ENCODE measurements at places on chromosomes 11 and 22.
A peak's percentile ranks its signal among the peaks of the same experiment; 100 is the strongest.

DNA sequence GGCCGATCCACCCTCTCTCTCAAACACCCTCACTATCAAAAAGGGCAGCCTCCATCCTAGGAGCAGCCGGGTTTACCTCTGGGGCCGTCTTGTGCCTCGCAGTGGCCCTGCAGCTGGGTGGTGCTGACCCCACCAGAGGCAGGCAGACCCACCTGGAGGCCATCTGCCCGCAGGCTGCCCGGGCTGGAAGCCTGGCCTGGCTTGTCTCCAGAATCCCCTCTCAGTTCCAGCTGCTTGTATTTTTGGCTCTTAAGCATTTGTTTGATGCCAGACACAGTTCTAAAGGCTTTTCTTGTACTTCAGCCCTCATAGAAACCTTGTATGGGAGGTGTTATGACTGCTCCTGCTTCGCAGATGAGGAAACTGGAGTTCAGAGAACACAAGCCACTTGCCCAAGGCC lies 4.2 kb upstream of the NFAM1 start:
- DNase-seq, result no peak

DNA sequence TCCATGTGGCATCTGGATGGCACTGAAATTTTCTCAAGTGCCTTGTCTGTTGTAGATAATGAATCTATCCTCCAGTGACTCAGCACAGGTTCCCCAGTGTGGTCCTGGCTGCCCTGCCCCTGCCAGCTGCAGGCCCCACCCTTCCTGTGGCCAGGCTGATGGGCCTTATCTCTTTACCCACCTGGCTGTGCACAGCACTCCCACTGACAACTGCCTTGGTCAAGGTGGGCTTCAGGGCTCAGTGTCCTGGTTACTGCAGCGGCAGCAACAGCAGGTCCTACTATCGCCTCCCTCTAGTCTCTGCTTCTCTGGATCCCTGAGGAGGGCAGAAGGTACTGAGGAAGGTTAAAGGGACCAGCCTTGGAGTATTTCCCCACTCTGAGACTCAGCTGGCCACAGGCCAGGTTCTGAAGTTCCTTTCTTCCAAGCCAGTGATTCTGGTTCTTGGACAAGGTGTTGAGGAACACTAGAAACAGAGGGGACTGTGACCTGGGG lies 3.1 kb downstream of the HMBS start:
- DNase-seq, result no peak

- DNase-seq, result no peak
Measured at GRCh38 chr11:114195151-114195550, 101.0 kb upstream of the NNMT start.

- no peak for DNase-seq
Measured at GRCh38 chr22:47849576-47849975, 1087.1 kb downstream of the TBC1D22A start.

GRCh38 chr11:16596231-16596630 lies 142.2 kb upstream of the C11orf58 start:
- no peak for DNase-seq

DNA sequence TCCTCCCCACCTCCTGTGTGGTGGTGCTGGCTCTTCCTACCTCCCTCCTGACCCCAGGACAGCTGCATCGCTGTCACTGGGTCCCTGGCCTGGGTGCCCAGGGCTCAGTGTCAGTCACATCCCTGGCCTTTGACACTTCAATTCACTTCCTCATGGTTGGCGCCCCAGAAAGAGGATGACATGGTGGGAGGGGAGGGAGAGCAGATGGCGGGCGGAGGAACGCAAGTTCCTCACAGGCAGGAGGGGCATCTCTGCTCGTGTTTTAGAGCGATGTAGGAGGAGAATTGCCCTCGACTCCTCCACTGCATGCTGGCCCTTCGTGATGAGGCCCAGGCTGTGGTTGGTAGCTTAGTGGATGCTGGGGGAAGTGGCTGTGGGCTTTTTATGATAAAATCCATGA lies 35.1 kb upstream of the KRTAP5-7 start:
- no peak for DNase-seq

GRCh38 chr11:19728436-19728835 lies 15.8 kb downstream of the NAV2 start:
- DNase-seq, result peak; percentile 53

DNA sequence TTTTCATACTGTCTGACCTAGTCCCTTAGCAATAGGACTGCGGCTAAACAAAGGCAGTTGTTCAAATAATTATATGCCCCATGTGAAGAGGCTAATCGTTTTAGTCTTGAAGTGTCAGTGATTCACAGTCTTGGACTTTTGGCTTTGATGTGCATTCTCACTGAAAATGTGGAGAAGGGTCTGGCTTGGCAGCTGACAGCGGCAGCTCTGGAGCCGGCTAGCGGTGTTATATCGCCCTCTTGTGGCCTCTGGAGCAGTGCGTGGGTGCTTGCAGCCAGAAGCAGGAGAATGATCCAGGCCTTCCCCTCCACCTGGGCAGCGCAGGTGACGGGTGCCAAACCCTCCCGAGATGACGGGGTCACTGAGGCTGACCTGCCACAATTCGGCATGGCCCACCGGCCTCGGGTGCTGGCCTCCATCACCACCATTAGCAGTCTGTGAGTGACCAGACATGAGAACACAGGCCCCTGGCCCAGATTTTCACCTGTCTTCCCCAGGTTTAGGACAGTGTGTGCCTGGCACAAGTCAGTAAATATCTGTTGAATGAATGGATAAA lies 90.3 kb upstream of the PITPNB start:
- DNase-seq, result peak; percentile 39

DNA sequence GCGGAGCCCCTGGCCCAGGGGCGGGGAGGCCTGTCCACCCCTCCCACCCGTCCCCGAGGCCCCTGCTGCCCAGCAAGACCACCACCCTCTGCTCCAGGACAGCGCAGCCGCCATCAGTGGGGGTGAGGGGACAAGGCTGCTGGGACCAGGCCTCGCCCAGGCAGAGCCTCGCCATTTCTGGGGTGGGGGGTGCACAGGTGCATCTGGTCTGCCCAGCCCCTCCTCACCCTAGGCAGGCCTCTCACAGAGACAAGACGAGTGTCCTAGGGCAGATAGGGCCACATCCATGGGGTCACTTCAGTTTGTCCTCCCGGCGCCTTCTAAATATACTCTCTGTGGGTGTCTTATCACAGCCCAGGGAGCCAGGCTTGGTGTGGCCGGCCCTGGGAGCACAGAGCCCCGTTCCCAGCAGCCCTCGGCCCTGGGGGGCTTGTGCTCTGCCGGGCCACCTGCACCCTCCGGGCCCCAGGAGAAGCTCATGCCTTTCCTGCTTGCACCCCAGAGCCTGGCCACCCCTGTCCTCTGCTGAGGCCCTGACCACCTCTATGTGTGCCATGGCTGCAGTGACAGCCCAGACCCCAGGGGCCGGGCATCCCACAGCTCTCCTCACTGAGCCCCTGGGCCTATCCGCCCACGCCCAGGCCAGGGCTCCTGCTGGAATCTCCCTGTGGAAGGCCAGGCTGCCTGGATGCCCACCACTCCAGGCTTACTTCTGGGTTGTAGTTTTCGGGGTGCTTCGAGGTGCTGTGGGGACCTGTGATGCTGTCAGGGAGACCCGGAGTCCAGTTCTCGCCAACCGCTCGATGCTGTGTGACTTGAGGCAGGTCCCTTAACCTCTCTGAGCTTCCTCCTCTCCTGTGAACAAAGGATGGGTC lies 70.8 kb downstream of the KCNQ1 start:
- no peak for DNase-seq

DNA sequence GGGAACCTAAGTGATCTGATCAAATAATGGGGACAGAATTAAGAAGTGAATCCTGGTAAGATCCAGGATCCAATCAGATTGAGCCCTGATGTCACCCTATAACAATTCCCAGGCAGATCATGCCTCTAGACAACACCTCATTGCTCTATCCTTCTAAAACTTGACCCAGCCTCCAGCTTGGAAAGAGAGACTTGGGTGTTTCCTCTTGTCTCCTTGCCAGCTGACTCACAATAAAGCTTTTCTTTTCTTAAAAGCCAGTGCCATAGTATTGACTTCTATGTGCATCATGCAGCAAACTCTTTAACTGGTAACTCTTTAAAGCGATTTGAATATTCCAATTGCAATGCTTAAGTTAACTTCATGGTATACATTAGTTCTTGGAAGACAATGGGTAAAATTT lies 109.6 kb upstream of the CHORDC1 start:
- DNase-seq, result no peak

GRCh38 chr22:22329792-22330191 lies 85.2 kb downstream of the VPREB1 start:
- DNase-seq, result no peak

- DNase-seq, result no peak
Measured at GRCh38 chr11:3215346-3216026, 3.1 kb downstream of the MRGPRG start.

- DNase-seq, result no peak
Measured at GRCh38 chr11:845872-846495, 3.3 kb downstream of the TSPAN4 start.

GRCh38 chr11:79661373-79661772 lies 220.5 kb upstream of the TENM4 start:
- no peak for DNase-seq

DNA sequence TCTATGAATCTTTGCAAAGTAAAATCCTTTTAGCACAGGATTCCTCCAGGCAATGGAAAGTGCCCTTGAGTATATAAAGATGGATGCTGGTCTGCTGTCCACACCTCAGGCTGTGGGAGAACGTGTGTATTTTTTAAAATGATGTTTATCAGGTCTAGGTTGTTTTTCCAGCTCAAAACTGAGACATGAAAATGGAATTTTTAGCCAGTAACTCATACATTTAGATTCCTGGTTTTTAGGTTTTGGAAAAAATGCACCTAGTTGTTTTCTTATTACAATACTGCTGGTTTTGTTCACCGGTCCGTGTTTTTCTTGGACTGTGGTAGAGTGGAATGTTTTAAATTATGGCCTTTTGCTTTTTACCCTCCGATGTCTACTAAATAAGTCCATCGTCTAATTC lies 554.7 kb downstream of the SOX6 start:
- DNase-seq, result no peak

- DNase-seq, result no peak
Measured at GRCh38 chr22:20834206-20834605, 24.4 kb downstream of the PI4KA start.

DNA sequence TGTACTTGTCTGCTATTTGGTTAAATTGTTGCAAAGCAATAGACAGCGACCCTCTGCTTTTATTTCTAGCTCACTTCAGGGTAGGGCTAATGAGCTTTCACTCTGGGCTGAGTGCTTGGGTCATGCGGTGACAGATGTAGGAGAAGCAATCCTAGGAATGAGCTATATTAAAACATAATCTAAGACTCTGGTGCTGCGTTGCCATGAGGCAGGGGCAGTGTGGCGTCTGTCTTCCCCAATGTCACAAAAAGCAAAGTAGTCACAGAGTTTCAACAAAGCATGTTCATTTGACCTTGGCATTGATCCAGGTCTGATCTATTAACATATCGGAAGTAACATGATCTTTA lies 55.5 kb upstream of the GRAMD1B start:
- no peak for DNase-seq

DNA sequence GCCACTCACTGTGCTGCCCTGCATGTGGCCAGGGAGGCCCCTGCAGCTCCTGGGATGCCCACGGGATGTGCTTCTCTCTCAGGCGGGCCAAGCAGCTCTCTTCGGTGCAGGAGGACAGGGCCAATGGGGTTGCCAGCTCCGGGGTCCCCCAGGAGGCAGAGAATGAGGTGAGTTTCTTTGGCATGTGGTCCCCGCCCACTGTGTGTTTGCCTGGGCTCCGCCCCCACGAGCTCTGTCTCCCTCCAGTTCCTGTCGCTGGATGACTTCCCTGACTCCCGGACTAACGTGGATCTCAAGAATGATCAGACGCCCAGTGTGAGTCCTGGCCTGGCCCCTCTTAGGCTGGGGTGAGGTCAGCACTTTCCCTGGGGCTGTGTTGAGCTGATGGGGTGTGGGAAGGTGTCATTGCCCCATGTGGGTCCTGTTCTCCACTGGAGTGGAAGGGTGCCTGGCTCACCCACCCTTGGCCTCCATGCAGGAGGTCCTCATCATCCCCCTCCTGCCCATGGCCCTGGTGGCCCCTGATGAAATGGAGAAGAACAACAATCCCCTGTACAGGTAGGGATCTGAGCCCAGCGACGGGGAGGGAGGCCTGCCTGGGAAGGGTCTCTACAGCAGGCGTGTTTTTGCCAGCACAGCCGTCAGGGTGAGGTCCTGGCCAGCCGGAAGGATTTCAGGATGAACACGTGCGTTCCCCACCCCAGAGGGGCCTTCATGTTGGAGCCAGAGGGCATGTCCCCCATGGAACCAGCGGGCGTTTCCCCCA lies 7.7 kb downstream of the SCO2 start:
- DNase-seq, result no peak

DNA sequence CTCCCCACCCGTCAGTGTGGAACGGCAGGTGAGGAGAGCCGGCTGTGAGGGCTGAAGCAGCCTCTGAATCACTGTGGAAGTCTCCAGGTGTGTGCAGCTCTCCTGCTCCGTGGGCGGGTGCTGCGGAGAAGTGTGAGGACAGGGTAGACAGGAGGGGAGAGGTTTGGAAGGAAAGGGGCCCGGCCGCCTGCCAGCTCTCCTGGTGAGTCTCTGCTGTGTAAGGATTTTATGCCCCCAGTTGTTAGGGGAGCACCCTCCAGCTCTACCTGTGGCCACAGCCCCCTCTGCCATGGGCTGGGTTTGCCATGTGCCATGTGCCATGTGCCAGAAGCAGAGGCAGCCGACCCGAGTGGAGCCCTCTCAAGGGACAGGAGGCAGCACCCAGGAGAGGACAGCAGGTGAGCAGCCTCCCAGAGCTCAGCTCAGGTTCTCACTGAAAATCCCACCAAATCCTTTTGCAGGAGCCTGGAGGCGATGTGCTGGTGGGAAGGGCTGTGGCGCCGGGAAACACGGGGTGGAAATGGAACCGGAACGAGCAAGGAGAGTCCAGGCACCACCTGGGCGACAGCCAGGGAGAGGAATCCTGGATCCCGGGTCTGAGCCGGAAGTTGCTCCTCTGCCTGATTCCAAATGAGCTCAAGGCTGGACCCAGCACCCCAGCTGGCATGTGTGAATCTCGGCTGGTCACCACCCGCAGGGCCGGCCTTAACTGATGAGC lies 804.4 kb downstream of the BRD1 start:
- no peak for DNase-seq

DNA sequence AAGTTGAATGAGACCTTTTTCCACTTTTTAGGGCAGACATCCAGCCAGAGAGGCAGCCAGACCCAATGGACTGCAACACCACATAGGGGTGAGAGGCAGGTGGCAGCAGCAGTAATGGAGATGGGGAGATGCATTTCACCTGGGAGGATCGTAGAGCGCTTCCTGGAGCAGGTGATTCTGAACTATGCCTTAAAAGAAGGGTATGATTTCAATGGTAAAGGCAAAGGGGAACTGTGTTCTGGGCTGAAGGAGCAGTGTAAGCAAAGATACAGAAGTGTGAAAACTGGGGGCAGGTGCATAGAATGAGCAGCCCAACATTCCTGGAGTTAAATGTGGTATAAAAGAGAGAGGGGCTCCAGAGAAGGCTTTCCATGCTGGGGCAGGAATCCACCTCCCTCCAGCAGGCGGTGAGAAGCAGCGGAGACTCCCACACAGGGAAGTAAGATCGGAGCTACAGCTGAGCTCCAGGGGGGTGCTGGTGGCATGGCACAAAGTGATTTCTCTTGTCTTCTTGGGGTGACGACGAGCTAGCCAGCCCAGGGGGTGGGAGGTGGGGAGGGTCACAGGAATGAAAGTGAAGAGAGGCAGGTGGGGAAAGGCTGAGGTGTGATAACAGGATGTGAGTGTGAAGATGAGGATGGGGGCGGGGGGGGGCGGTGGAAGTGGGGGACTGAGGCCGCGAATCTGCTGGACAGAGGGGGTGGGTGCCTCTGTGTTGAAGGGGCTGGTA lies 4.3 kb upstream of the SERHL2 start:
- DNase-seq, result no peak

- no peak for DNase-seq
Measured at GRCh38 chr11:112744041-112744440, 217.2 kb upstream of the NCAM1 start.
